ENCODE measurements at places on chromosomes 12 and 14.

GRCh38 chr12:111204788-111205241 lies 164.1 kb downstream of the PHETA1 start:
- no peak for DNase-seq

- DNase-seq: no peak
Observed at GRCh38 chr14:36952689-36953088, 219.7 kb downstream of the SLC25A21 start.

- no peak for DNase-seq
Observed at GRCh38 chr14:33516898-33517436, 433.9 kb downstream of the EGLN3 start.

GRCh38 chr14:94819531-94819930 lies 49.6 kb upstream of the GSC start:
- no peak for DNase-seq

GRCh38 chr12:56257491-56258067 lies 605 bp downstream of the ANKRD52 start:
- DNase-seq: no peak

- DNase-seq: no peak
Observed at GRCh38 chr12:11981121-11981733, 89.5 kb upstream of the BCL2L14 start.

- DNase-seq: no peak
Observed at GRCh38 chr12:121798787-121799155, 5.0 kb upstream of the SETD1B start.

- DNase-seq: no peak
Observed at GRCh38 chr12:58368001-58368400, 426.6 kb downstream of the ATP23 start.

DNA sequence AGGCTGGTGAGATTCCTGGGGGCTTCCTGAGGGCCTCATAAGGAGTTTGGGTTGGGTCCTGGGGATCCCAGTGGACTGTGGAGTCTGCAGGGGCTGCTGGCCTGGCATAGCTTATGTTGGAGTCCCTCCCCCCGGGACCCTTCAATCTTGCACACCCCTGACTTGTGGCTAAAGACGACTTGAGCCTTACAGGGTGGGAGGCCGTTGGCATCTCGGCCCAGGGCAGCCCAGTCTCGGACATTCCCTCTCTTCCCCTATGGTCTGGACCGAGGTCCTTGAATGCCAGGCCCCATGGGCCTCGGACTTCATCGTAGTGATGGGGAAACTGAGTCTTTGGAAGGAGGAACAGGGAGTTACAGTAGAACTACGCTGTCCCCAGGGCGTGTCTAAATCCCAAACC lies 12.5 kb downstream of the RTL1 start:
- DNase-seq: no peak

DNA sequence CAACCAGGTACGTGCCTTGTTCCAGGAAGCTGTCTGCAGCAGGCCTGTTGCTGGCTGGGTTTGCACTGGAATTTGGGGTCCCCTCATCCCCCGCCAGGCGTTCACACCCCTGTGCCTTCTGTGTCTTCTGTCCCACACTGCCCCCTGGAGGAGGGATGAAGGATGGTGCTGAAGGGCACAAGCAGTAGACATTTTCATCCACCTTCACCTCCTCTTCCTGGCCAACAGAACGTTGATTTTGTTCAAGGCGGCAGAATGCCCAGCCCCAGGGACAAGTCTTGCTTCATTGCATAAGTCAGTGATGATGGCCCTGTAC lies 122.1 kb downstream of the CALM1 start:
- peak; percentile 15 for DNase-seq

- no peak for DNase-seq
Observed at GRCh38 chr12:20189767-20190166, 178.6 kb upstream of the PDE3A start.

GRCh38 chr14:25140411-25140810 lies 90.5 kb upstream of the STXBP6 start:
- no peak for DNase-seq

DNA sequence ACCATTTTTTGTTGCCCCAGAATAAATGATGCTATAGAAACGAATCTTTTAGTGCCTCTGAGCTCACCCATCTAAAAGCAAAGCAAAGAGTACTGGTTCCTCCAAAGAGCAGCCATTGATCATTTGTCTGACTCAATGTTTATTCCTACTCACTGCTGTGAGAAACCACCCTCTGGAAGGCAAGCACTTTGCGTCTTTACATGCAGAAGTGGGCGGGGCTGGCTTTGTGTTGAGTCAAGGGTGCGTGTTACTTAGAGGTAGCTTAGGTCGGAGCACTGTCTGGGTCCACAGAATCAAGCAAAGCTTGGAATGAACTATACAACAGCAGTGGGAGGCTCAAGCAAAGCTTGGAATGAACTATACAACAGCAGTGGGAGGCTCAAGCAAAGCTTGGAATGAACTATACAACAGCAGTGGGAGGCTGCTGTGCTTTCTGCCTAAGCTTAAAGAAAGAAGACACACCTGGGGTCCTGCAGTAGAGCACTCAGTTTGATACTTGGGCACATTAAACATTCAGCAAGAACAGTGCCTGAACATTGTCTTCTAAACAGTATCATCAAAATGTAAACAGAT lies 77.2 kb upstream of the PRICKLE1 start:
- DNase-seq: no peak

DNA sequence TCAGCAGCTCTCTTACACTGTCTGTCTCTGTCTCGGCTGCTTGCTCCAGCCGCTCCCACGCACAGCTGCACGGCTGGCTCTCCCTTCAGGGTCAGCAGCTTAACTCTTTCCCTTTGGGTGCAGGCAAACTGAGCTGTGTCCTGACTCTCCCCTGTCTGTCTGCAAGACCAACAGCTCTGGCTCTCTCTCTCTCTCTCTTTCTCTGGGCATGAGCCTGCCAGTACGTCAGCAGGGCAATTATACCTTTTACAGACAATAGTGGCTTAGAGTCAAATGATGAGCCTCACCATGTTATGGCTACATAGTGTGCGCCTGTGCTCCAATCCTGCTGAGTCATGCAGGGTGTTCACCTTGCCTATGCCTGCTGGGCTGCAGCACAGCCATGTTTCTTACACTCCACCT lies 120.5 kb upstream of the DDHD1 start:
- no peak for DNase-seq

DNA sequence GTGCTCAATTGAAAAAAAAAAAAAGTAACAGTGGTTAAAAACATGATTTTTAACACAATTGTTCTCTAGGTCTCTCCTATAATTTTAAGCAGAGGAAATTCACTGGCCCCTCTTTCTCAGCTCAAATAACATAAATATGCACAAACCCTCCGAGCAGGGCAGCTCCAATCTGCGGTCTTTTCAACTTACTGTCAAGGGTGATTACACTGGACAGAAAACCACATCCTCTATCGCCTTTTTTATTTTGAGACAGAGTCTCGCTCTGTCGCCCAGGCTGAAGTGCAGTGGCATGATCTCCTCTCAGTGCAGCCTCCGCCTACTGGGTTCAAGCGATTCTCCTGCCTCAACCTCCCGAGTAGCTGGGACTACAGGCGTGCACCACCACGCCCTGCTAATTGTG lies 16.5 kb upstream of the GABARAPL1 start:
- no peak for DNase-seq

GRCh38 chr14:30808576-30808975 lies 65.8 kb upstream of the COCH start:
- no peak for DNase-seq

DNA sequence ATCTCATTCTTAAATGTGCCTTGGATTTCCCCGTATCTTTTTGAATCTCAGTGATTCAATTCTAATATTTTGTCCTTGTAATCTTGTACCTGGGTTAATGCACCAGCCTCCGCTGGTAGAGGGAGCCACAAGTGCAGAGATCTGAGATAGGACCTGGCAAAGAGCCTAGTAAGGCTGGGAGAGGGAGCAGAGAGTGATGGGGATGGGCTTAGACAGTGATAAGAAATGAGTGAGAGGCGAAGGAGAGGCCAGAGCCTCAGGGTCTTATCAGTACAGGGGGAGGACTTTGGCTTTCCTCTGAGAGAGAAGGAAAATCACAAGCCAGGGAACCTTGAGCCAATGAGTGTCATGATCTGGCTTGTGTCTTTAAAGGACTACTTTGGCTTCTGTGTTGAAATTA lies 30.5 kb upstream of the LMNTD1 start:
- DNase-seq: no peak

DNA sequence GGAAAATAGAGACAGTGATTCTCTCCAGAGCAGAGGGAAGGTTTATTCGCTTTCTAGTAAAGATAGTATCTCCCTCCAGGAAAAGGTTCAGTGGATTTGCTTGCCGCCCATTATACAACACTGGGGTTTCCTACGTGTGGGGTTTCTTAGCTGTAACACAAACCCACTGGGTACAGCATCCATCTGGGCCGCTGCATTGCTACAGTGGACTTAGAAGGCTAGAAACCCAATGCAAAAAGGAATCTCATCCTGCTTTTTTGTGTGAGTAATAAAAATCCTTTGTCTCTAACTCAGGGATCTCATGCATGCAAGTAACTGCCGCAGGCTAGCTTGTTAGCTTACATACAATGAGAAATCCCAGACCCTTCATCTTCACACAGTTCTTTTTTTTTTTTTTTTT lies 67.1 kb upstream of the BCL2L14 start:
- no peak for DNase-seq

DNA sequence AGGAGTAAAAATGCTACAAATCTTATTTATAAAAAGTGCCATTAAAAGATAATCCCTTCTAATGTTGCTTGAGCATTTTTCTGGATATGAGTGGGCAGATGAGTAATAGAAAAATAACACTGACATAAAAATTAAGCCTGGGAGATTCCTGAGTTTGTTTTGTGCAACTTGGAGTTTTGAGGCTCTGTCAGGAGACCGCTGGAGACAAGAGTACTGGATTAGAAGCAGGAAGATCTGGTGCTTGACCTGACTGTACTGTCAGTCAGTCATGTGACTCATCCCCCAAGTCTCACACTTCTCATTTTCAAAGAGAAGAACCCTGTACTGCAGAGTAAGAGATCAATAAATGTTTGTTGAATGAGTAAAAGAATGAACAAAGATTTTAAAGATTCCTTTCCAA lies 29.4 kb downstream of the ANO4 start:
- no peak for DNase-seq

- peak; percentile 35 for DNase-seq
Observed at GRCh38 chr12:21774358-21775132, at the start of gene KCNJ8. TSS of gene KCNJ8 (minus strand) at chr12:21774706. CDS start at chr12:21773616, 1,090 bp downstream.

DNA sequence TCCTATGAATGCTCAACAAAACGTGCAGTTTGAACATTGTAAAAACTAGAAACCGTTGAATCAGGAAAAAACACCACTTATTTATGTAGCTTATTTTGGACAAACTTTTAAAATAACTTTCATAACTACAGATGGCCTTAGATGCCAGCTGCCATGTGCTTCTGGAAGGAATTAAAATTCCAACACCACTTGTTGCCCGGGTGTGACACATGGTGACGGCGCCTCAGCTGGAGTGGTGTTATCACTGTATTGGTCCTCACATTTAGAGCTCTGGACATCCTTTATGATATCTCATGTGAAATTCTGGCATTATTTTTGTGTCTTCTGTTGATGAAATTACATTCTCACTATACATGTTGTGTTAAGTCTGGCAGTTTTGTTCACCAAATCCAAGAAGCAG lies 211.0 kb downstream of the IPO8 start:
- no peak for DNase-seq

All from hypothalamus (tissue), 51 donors.